ENCODE measurements at places on chromosomes 5 and 9.

GRCh38 chr9:136175616-136176197, 29.2 kb downstream of the LHX3 start:
- DNase-seq: no peak

DNA sequence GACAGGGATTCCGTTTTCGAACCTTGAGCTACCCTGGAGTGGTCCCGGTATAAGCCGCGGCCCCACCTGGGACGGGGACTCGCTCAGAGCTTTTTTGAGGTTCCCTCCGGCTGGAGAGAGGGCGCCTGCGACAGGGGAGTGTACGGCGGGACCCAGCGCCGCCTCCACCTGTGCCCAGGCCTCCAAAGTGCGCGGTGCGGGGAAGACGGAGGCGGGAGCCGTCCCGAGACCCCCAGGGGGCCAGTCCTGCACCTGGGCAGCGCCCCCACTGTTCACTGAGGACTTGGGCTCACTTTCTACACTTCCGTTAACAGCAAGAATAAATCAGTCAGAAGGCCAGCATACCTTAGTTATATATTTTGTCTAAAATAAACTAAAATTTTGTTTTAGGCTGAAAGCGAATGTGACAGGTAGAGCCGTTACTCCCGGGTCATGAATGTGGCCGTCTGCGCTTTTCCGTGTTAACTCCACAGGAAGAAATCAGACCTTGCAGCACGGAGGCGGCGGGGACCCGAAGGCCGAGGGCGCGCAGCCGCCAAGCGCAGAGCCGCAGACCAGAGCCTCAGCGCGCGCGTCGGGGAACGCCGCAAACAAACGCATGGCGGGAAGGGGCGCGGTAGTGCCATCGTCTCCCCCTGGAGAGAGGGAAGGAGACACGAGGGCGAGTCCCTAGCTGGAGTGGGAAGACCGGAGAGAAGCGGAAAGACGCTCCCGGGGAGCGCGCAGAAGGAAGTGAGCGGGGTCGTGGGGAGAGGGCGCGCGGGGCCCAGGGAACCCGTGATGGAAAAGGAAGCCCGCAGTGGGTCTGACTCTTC, 14.1 kb downstream of the TRIM7 start:
- peak; percentile 9 for DNase-seq

- DNase-seq: no peak
Measured at GRCh38 chr9:14313378-14313940, 482 bp downstream of the NFIB start.

GRCh38 chr5:173673295-173674101, 57.0 kb upstream of the BOD1 start:
- no peak for DNase-seq

- DNase-seq: no peak
Measured at GRCh38 chr9:95005278-95006143, 279.0 kb downstream of the AOPEP start.

GRCh38 chr5:69517763-69518212, 25.2 kb downstream of the OCLN start:
- no peak for DNase-seq

All from activated T-helper 1 cell treated with anti-CD3 and anti-CD28 coated beads, Interleukin-2, amount 50 U/mL, for 16 hours (primary cell).